CD8-positive, alpha-beta memory T cell (primary cell): ENCODE measurements at places on chromosomes 11 and 22. TPM values are rescaled to one million over a fixed set of nuclear protein-coding genes. Genes with fewer than 3 reads are reported as not detected.

GRCh38 chr11:130088919-130089673, 19.4 kb downstream of the APLP2 start:
- H3K27ac ChIP-seq: no peak overlapping the region
- H3K4me1 ChIP-seq: no peaks in the 10 kb centered on the region
- DNase-seq: no peak
- no peaks in the 10 kb centered on the region for H3K36me3 ChIP-seq

DNA sequence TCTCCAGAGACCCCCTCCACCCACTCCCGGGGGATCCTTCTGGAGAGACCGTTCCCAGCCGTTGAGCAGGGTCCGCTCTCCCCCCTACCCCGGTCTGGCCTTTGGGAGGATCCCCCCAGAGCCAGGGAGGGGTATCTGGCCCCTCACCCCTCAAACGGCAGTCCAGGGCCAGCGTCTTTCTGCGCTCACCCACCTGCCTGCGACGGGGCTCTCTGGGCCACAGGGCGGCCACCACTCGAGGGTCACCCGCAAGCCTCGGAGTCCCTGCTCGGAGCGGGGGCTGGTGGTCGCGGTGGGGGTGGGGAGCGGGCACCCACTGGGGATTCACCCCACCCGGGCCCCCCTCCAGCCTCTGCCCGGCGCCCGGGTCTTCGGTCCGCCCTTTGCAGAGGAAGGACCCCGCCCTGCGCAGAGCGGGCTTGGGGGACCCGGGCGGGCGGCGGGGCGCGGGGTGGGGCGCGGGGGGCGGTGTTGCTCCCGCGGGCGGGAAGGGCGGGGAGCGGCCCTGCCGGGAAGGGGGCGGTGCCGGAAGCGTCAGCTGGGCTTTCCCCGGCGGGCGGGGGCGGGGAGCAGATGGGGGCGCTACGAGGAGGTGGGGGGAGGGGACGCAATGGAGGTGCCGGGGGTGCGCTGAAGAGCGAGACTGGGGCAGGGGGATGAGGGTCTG, 16.6 kb downstream of the CRELD2 start:
- peak overlapping the region; percentile 64 for H3K27ac ChIP-seq
- H3K36me3 ChIP-seq: no peaks in the 10 kb centered on the region
- H3K4me1 ChIP-seq: peaks cover 33% of the 10 kb centered on the region
- DNase-seq: peak; percentile 80
- no peaks in the 10 kb centered on the region for H3K27me3 ChIP-seq

DNA sequence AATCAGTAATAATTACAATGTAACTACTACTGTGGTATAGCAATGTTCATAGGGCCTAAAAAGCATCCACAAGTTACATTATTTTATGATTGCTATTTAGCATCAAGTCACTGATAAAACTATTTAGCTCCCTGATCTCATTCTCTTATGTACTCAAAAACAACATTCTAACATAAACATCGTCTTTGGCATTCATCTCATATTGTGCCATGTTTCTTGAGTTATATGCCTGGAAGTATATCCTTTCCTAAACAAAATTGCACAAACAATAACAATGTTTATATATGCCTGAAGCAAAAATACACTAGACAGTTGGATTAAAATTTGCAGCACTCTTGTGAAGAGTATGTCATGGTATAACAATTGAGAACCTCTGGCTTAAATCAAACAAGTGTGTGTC, 34.1 kb downstream of the HORMAD2 start:
- no peak for DNase-seq
- no peak overlapping the region for H3K27ac ChIP-seq
- H3K36me3 ChIP-seq: no peaks in the 10 kb centered on the region
- H3K4me1 ChIP-seq: no peaks in the 10 kb centered on the region
- H3K27me3 ChIP-seq: no peaks in the 10 kb centered on the region
- H3K4me3 ChIP-seq: no peak overlapping the region

- H3K27me3 ChIP-seq: peaks cover 23% of the 10 kb centered on the region
- H3K36me3 ChIP-seq: no peaks in the 10 kb centered on the region
Observed at GRCh38 chr11:107587306-107587979, 3.5 kb upstream of the ELMOD1 start.

DNA sequence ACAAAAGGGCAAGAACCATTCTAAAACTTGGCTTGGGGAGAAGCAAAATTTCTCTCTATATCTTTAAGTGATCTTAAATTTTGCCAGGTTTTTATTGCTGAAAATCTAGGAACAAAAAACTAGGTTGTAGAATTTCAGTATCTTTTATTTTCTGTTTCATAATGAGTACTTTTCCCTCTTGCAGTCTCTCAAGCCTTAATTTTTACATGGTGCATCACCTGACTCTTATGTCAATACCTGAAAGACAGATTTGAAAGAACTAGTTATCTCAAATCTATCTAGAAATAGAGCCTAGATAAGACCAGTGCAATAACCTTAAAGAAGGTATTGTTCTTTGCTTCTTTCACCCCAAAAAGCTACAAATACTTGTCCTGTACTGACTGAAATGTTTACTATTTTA, 122.1 kb downstream of the TRIM44 start:
- H3K4me1 ChIP-seq: peaks cover 18% of the 10 kb centered on the region
- no peaks in the 10 kb centered on the region for H3K36me3 ChIP-seq
- no peak for DNase-seq
- H3K4me3 ChIP-seq: no peak overlapping the region

DNA sequence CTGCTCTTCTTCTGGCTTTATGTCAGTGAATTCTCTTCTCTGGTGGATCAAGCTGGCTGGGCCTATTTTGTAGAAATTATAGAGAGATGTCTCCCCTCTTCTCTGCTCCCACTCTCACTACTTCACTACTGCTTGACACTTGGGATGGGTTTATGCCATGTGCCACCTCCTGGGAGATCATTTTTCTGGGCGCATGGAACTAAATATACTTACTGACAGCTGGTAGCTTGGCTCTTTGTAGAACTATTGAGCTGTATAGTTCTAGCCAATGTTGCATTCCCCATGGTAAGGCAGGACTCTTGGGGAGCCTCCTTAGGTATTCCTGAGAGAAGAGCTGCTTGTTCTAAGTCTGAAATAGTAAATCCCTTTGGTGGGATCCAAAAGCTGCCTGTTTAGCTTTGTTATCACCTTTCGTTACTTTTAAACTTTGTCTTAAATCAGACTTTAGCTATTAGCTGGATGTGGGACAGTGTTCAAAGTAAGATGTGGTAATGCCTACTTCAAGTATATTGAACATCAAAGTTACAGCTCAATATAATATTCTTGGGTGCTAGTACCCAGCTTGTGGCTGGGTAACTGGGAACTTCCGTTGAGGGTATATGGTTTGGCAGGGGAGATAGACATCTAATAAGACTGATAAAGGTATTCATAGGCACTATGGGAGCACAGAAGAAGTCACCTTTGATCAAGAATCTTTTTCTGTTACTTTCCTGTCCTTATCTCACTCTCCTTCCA, 87.5 kb upstream of the RRM1 start:
- peaks cover 19% of the 10 kb centered on the region for H3K4me1 ChIP-seq
- no peak overlapping the region for H3K4me3 ChIP-seq
- no peaks in the 10 kb centered on the region for H3K27me3 ChIP-seq
- H3K36me3 ChIP-seq: no peaks in the 10 kb centered on the region
- no peak overlapping the region for H3K27ac ChIP-seq

DNA sequence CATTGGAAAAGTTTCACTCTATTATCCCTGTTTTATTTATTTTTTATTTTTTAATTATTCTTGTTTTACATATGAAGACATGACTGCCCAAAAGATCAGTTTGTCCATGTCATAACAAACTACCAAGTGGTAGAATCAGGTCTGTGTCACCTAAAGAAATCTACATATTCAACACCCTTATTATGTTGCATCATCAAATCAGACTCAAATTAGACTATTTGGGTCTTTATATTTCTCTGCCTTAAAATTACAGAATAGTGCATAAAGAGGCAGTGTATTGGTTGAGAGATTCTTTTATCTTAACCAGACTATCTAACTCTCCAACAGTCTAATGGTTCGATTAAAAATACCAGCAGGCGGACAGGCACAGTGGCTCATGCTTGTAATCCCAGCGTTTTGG, 18.5 kb upstream of the ATP5MG start:
- DNase-seq: no peak
- H3K27me3 ChIP-seq: no peaks in the 10 kb centered on the region
- peaks cover 89% of the 10 kb centered on the region for H3K36me3 ChIP-seq

DNA sequence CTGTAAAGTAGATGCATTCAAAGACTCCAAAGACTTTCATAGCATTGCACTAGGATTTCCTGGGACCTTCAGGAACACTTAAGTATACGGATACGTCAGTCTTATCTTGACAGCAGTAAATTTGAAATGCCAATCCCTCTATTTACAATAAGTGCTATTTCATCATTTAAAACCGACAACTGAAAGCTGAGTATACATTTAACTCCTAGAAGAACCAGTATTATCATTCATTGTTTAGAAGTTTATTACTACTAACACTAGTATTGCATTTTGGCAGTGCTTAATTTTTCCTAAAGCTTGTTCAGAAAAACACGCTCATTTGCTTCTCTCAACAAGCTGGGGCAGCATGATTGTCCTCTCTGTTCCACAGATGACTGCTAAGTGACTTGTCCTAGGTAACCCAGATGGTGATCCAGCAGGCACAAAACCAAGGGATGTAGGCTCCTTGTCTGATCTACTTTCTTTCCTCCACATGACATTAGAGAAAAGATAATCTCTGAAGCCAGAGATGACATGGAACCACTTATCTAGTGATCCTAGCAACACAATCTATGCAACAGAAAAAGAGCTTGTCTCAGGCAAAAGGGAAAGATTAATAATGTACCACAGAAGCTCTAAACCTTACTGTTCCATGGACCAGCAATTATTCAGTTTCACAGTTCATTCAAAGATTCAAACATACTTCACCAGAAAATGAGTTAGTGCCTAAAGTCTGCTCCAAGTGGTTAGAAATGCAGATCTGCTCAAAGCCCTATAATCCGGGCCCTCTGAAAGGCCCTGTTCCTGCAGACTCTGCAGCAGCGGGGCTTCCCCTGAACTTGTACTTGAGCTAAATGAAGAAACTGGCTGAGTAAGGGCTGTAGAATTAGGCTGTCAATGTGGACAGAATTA, 5.2 kb downstream of the MAML2 start:
- peak overlapping the region; percentile 21 for H3K27ac ChIP-seq
- no peaks in the 10 kb centered on the region for H3K36me3 ChIP-seq
- H3K27me3 ChIP-seq: no peaks in the 10 kb centered on the region
- DNase-seq: no peak
- peak overlapping the region; percentile 99 for H3K4me3 ChIP-seq

DNA sequence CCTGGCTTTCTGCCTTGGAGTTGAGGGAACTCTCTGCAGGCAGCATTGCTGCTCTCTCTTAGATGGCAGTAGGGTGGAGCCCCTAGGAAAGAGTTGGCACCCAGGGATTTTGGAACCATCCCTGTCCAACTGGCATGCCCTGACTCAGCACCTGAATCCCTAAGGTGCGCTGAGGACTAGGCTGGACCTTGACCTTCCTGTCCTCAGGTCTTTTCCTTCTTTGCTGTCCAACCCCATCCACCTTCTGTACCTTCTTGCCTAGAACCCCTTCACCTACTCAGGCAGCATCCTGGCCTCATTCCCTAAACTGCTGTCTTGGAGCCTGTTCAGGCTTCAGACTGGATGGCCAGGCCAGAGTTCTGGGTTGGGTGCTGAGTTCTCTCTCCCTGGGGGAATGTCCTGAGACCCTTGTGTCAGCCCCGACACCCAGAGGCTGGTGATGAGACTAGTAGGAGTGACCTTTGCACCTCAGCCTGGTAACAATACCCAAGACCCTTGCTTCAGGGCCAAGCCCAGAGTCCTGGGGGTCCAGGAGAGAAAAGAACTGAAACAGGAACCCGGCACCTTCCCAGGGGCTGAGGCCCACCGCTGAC, 2.5 kb upstream of the POLD4 start:
- peak overlapping the region; percentile 96 for H3K27ac ChIP-seq
- no peaks in the 10 kb centered on the region for H3K27me3 ChIP-seq
- H3K36me3 ChIP-seq: no peaks in the 10 kb centered on the region
- H3K4me1 ChIP-seq: peaks cover 47% of the 10 kb centered on the region
- H3K4me3 ChIP-seq: no peak overlapping the region
- no peak for DNase-seq

DNA sequence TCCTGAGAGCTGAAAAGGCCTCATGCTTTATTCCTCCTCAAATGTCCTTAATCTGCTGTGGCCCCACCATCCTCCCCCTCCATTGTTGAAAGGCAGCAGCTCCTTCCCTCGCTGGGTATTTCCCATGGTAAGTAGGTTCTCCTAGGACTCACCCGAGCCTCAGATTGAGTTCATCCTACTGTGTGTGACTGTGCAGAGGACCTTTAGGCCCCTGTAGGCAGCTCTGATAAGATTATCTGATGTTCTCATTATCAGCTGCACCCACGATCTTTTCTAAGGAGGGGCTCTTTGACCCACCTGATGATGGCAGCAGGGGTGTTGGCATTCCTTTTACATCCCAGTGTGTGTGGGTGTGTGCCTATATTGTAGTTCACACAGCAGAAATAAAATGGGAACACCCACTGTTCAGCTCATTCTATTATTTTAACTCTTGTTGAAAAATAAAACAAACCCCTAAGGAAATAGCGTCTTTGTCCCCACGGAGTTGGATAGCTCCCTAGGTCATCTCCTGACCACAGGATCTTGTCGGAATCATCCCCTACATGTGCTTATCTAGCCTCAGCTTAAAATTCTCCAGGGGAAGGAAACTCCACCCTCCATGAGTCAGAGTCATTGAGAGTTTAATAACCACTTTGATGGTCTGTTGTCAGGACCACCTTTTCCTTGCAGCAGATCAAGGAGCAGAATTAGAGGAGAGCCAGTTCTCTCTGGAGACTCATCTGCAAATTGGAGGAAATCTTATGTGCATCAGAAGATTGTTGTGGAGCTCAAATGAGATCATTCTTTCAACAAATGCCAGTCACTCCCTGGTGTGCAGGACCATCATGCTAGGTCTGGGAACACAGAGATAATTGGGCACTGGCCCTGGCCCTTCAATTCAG, 19.3 kb downstream of the ENDOD1 start:
- no peak overlapping the region for H3K27ac ChIP-seq
- no peaks in the 10 kb centered on the region for H3K4me1 ChIP-seq
- H3K4me3 ChIP-seq: no peak overlapping the region
- H3K36me3 ChIP-seq: no peaks in the 10 kb centered on the region
- DNase-seq: no peak
- H3K27me3 ChIP-seq: no peaks in the 10 kb centered on the region

DNA sequence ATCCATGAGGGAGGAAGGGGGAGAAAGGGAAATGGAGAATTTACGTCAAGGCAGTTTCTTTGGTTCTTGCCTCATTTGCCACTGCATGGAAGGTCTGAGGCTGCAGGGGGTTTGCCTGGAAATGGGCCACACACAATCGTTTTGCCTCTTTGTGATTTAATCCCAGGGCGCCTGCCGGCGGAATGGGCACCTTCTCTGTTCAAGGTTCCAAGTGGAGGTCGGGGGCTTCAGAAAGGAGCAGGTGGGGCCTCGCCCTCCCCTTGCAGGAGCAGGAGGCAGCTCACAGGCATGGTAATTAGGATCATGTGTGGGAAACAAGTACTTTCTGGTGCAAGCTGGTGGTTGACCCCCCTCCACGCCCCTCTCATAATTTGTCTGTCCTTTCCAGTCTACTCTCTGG, 29.9 kb downstream of the MPPED1 start:
- H3K27me3 ChIP-seq: no peaks in the 10 kb centered on the region
- no peak overlapping the region for H3K27ac ChIP-seq
- H3K4me3 ChIP-seq: no peak overlapping the region
- DNase-seq: no peak

GRCh38 chr11:32438866-32439489, 3.6 kb upstream of the WT1 start:
- no peak overlapping the region for H3K27ac ChIP-seq
- H3K4me1 ChIP-seq: no peaks in the 10 kb centered on the region
- H3K27me3 ChIP-seq: peaks cover 18% of the 10 kb centered on the region
- H3K36me3 ChIP-seq: no peaks in the 10 kb centered on the region

OR5J2 gene
- not detected for total RNA-seq

PTGDR2 gene
- 0.28 TPM for total RNA-seq

CABP7 gene
- total RNA-seq: not detected

PANX2 gene
- total RNA-seq: 1.8 TPM

RIMBP3C gene
- total RNA-seq: 0.37 TPM

BTG4 gene
- total RNA-seq: not detected
